T-helper 1 cell (primary cell): ENCODE measurements at places on chromosomes 5 and 9.
A peak's percentile ranks its signal among the peaks of the same experiment; 100 is the strongest.

GRCh38 chr5:117191251-117191650, 616.6 kb upstream of the SEMA6A start:
- no peak for DNase-seq

DNA sequence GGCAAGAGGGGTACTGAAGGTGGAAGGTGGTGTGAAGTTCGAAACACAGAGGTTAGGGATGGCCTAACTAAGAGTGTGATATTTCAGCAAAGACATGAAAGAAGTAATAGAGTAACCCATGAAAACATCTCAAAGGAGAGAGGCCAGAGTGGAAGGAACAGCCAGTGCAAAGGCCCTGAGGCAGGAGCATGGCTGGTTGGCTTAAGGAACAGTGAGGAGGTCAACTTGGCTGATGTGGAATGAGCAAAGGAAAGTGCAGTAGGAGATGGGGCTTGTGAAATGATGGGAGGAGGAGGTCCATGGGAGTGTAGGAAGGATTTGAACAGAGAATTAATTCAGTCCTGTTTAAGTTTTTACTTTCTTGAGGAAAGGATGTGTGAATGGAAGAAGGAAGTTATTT, 178.3 kb upstream of the ZNF608 start:
- DNase-seq = no peak

DNA sequence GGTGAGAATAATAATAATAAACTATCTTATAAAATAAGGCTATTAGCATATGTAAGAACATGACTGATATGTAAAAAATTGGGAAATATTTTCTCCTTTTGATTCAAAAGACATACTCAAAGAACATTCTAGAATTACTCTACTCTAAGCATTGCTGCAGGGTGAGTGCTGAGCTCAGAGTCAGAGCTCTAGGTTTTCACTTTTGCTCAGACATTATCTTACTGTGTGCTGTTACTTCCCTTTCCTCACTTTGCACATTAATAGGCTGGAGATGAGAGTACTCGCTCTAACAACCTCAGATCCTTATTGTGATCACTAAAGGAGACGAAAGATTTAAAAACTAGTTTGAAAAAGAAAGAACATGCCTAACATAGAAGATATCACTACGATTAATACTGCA, 99.4 kb upstream of the C9orf72 start:
- no peak for DNase-seq

- no peak for DNase-seq
Measured at GRCh38 chr9:108443741-108444140, 412.0 kb downstream of the ACTL7B start.

DNA sequence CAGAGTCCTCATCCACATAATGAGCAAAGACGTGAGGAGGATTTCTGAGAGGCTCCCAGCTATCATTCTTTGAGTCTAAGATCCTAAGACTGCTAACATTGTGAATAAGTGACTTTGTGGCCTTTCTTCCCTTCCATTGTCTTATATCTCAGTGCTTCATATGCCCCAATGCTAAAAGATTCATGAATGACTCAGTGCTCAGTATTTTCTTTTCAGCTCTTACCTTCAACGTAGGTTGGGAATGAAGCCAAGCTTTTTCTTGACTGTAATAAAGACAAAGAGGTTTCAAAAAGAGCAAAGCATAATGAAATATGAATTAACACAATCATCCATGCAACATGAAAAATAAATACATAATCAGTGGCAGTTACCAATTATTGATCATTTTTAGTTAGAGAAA, 146.4 kb downstream of the ENTREP1 start:
- no peak for DNase-seq

GRCh38 chr5:131296213-131296672, 32.4 kb downstream of the CDC42SE2 start:
- peak; percentile 20 for DNase-seq

- DNase-seq = no peak
Measured at GRCh38 chr5:89030798-89031197, 147.8 kb upstream of the MEF2C start.

DNA sequence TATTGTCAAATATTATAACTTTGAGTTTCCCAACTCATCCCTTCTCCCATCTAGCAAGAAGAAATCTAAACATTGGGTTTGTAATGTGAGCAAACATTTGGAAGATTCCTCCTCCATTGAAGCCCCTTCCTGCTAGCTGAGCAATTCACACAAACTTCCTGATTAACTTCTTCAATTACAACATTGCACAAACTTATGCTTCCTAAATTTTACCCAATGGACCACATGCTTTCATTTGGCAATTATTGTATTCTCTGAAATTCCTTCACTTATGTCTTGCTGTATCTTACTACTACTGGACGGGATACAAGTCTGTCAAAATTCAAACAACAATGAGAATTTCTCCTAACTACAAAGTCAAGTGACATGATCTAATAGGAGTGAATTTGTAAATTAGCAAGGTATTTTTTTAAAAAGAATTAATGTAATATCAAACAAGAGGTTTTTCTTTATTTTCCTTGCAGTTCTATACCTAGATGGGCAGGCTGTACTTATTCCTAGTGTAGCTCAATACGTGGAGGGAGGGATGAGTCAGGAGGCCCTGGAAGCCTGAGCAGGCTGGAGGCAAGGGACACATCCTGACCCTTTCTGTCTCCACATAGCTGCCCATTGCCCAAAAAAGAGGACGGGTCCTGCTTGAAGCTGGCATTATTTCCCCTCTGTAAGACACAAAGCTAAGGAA, 11.8 kb upstream of the IFNW1 start:
- DNase-seq = no peak

DNA sequence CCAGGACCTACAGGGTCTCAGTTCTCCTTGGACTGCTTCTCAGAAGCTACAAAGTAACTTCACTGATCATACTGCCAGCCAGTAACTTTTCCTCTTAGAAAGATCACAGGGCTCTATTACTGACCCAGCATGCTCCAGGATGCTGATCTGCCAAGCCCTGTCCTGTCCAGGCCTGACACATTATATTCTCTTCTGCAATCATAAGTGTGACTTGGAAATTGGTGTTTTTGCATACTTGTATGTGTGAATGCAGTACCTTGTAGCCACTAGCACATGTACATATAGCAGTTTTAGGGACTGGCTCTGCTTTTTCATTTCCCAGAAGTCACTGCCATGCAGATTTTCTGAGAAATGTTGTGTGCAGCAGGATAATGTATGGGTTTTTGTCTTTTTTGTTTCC, 40.1 kb upstream of the CCNH start:
- no peak for DNase-seq

DNA sequence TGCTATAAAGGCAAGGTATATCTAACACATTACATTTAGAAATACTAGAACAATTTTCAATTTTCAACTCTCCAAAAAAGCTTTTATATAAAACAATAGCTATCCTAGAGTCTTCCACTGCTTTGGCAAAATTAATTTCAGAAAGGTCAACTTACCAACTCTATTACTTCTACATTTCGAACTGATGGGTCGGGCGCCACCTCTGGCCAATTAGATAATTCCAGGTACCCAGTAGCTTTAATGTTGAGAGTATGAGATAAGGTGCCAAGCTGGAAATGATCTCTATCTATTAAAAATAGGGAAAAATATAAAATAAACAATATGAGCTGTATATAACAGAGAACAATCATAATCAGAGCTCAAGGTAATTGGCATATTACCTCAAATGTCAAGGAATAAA, 166.6 kb downstream of the AP3B1 start:
- DNase-seq = no peak

GRCh38 chr5:168266016-168266415, 25.4 kb upstream of the WWC1 start:
- no peak for DNase-seq

- DNase-seq = no peak
Measured at GRCh38 chr5:8322484-8322883, 453.5 kb downstream of the MTRR start.

DNA sequence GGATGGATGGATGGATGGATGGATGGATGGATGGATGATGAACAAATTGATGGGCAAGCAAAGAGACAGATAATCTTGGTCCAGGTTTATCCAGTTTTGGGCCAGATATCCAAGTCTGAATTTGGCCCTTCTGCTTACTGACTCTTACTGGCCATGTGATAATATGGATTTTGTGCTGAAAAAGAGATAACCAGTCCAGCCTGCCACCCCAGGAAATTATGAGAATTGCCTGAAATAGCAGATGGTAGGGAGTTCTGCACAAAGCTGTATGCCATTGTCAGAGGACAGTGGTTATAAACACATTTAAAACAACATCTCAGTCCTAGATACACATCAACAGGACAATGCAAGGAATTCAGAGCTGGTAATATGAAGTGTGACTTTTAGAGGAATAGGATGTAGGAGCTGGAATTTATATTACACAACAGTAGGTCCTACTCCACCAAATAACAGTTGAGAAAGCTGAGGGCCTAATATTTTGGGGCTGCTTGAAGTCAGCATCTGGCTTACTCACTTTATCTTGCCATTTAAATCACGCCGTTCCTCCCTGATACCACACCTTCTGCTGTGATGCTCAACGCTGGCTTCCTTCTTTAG, 9.0 kb upstream of the FAT2 start:
- no peak for DNase-seq

GRCh38 chr9:77848897-77849296, 182.7 kb downstream of the GNAQ start:
- DNase-seq = no peak

- DNase-seq = no peak
Measured at GRCh38 chr5:103408408-103408807, 149.8 kb downstream of the MACIR start.

GRCh38 chr5:116063950-116064349, 20.9 kb upstream of the COMMD10 start:
- DNase-seq = no peak

- no peak for DNase-seq
Measured at GRCh38 chr9:4262735-4263141, 37.1 kb downstream of the GLIS3 start.

- DNase-seq = no peak
Measured at GRCh38 chr9:69923972-69924371, 103.4 kb downstream of the CFAP95 start.

- no peak for DNase-seq
Measured at GRCh38 chr9:30172206-30172605, 2212.2 kb upstream of the ACO1 start.

GRCh38 chr9:127847178-127847510, 7.3 kb downstream of the ENG start:
- no peak for DNase-seq

DNA sequence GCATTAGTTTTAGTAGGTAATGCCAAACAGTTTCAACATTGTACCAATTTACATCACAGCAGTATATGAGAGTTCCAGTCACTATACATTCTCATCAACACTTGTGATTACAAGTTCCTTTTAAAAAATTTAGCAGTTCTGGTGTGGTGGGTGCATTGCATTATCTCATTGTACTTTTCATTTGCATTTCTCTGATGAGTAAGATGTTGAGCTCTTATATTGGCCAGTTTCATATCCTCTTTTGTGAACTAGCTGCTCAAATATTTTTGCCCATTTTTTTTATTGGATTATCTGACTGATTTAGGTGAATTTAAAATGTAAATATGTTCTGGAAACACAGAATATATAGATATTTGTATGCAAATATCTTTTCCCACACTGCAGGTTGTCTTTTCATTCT, 160.9 kb upstream of the NR3C1 start:
- DNase-seq = no peak

DNA sequence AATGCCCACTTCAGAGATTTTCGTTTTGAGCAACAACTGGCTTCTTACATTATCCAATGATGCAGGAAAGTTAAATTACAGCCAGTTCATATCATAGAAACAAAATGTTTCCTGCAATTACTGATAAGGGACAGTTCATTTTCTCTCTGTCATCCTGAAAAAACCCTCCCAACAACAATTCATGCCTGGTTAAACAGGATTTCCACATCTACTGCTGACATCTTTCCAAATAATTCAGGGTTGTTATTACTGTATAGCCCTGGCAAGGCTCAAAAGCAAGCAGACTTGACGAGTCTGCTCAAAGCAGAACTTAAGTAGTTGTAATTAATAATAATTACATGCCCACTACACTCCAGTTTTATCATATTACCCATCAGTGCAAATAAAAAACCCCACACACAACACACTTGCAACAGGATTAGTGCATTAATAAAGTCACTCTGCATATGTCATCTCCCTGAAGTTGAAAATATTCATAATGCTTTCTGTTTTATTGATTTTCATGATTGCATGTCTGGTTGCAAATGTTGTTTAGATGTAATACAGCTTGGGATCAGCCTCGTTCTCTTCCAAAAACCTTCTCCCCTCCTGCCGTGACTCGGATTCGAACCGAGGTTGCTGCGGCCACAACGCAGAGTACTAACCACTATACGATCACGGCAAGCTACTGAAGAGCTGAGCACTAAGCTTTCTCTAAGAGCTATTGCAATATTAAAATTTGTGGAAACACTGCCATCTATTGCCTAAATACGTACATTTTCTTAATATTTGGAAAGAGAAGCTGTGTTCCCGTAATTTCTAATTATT, 119.6 kb upstream of the NFIB start:
- DNase-seq = no peak

- no peak for DNase-seq
Measured at GRCh38 chr9:95725045-95725444, 150.4 kb upstream of the ERCC6L2 start.

- DNase-seq = no peak
Measured at GRCh38 chr9:118959366-118959765, 409.9 kb downstream of the BRINP1 start.

DNA sequence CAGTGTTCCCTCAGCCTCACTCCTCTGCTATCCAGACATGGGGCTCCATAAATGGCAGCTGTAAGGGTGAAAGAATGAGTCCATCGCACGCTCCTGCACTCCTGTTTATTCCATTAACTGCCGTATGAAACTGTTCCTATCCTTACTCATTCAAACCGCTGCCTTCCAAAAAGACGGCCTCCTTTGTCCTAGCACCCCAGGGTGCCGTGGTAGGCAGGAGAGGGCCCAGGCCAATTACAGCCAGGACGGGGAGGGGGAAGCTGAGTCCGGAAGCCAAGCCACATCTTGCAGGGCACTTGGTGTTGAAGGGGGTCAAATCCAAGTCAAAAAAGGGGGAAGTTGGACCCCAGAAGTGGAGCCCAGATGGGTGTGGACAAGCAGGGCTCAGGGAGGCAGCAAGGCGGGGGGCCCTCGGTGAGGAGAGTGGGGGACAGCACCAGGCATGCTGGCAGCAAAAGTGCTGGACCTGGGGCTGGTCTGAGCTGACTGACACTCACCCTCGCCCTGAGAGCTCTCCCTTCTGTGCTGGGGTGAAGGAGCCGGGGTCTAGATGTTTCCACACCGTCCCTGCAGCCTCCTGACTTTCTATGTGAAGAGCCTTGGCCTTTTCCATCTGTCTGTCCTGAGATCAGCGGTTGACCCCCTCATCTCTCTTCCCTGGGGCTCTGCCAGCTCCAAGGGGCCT, 63.3 kb downstream of the COL23A1 start:
- no peak for DNase-seq

DNA sequence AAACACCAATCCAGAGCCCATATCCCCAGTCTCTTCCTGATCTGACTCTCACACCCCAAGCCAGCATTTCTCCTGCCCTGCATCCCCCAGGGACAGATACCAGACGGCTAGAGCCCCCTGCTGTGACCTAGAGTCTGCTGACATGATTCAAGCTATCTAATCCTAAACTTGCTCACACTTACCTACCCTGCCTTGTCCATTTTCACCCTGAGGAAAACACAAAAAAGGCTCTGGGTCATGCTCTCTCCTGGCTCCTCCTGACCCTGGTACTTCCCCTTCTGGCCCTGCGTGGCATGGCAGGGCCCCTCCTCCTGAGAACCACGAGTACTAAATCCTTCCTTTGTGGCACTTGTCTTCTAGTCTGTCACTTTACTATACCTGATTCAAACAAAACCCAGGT, 2.8 kb upstream of the ARRDC1 start:
- no peak for DNase-seq

- DNase-seq = no peak
Measured at GRCh38 chr9:36847781-36848673, 186.0 kb downstream of the PAX5 start.
